LoVo (cell line): ENCODE measurements at places on chromosomes 12 and 14.
A peak's percentile ranks its signal among the peaks of the same experiment; 100 is the strongest.

DNA sequence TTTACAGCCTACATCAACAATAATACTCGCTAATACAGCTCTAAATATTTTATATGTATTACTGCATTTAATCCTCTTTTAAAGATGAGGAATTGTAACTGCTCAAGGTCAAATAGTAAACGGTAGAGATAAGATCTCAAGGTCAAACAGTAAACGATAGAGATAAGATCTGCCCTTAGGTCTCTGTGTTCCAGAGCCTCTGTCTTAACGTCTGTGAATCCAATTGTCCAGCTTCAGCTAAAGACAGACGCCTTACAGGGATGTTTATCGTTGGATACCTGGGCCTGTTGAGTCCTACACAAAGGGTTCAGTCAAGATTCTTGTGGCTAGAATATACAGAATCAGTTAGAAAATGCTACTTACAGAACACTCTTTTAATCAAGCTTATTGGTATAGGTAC is 20.0 kb downstream of the PYGL start:
- no peak for DNase-seq

DNA sequence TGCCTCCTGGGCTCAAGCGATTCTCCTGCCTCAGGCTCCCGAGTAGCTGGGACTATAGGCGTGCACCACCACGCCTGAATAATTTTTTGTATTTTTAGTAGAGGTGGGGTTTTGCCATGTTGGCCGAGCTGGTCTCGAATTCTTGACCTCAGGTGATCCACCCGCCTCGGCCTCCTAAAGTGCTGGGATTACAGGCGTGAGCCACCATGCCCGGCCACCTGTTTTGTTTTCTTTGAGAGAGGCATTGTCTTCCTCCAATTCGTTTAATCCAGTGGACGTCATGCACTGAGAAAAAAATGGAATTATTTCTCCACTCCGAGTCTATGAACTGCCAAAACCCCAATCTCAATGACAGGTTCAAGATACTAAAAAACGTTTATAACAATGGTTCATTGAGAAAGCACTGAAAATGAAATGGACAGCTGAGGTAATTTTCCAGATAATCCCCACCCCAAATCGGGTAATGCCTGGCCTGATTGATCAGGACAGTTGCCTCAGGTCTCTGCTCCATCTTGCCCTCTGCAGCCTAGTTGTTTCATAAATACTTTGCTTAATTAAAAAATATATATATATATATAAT is 132.7 kb upstream of the PARP11 start:
- DNase-seq: no peak

DNA sequence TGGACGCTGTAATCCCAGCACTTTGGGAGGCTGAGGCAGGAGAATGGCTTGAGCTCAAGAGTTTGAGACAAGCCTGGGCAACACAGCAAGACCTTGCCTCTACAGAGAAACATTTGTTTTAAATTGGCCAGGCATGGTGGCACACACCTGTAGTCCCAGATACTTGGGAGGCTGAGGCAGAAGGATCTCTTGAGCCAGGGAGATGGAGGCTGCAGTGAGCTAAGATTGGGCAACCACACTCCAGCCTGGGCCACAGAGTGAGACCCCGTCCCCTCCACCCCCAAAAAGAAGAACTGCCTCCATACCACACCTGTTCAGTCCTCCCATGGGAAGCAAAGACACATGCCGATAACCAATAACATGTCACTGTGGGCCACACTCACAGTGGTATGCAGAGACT is 19.2 kb downstream of the CCDC85C start:
- no peak for DNase-seq

DNA sequence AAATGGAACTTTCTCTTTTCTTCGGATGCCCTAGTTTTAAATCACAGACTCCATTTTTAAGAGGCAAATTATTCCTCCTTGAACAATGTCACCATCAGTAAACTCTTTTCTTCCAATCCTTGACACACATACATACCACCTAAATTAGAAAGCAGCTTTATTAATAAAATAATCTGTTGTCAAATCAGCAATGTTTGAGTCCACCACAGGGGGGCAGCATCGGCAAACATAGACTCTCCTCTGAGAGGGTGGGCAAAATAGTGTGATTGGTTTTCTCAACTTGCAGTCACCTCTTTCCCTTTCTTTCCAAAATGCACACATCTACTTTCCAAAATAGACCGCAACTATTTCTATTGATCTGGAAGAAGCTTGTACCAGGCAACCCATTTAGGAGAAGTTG is 438.4 kb upstream of the OR4E1 start:
- no peak for DNase-seq

GRCh38 chr14:68791902-68792677 is 777 bp downstream of the ZFP36L1 start:
- DNase-seq: no peak

DNA sequence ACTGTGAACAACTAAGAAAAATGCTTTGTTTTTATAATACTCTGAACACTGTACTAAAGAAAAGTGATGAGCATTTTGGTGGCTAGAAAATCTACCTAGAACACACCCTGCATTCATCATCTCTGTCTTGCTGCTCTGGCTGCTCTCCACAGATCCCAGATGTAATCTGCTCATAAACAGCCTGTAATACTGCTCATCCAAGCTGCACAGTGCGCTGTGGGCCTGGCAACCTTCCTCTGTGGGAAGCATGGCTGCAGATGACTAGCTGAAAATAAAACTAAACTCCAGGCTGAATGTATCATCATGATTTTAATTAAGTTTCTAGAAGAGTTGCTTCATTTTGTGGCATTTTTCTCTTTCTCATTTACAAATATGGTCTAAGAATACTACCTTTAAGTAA is 200.7 kb downstream of the SLC2A13 start:
- no peak for DNase-seq

- DNase-seq: peak; percentile 28
Measured at GRCh38 chr12:104581005-104581570, 124.3 kb downstream of the CHST11 start.

- peak; percentile 49 for DNase-seq
Measured at GRCh38 chr12:28780096-28780495, 369.0 kb upstream of the FAR2 start.

DNA sequence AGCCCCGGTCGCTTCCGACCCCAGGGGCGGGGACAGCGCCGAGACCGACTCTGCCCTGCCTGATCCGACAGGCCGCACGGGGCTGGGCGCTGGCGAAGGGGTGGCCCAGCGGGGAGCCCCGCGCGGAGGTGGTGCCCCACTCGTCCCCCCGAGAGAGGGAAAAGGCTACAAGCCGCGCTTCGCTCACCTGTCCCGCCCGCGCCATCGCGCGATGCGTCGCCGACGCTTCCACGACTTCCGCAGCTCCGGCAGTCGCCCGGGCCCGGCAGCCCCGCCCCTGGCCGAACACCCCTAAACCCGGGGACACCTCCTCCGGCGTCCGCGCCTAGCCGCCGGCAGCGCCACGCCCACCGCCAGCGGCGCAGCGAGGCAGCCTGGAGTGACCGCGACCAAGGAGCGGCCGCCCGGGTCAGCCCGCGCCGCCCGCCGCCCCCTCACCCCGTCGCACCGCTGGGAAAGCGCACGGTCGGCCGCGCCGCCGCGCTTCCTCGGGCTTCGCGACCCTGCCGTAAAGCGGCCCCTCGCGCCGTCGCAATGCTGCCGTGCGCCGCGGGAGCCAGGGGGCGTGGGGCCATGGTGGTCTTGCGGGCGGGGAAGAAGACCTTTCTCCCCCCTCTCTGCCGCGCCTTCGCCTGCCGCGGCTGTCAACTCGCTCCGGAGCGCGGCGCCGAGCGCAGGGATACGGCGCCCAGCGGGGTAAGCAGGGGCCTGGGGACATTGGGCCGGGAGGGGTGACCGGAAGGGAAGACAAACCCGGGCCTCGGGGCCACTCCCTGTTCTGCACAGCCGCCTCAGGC is at the start of the genes BAG5 and COA8:
BAG5 (minus strand) TSS at position 229 of the 797 bp plus-strand sequence. CDS start 1,493 bp downstream, outside the sequence.
COA8 (plus strand) TSS at position 532 of the 797 bp plus-strand sequence; CDS start at position 574, 42 bp downstream.
- peak; percentile 85 for DNase-seq

GRCh38 chr12:103965255-103965589 is 450 bp upstream of the TDG start:
- no peak for DNase-seq

- DNase-seq: peak; percentile 73
Measured at GRCh38 chr12:92899386-92900001, 29.6 kb downstream of the EEA1 start.

GRCh38 chr12:3538466-3539030 is 47.5 kb downstream of the PRMT8 start:
- no peak for DNase-seq

- DNase-seq: no peak
Measured at GRCh38 chr12:131610891-131611290, 100.0 kb upstream of the SFSWAP start.

DNA sequence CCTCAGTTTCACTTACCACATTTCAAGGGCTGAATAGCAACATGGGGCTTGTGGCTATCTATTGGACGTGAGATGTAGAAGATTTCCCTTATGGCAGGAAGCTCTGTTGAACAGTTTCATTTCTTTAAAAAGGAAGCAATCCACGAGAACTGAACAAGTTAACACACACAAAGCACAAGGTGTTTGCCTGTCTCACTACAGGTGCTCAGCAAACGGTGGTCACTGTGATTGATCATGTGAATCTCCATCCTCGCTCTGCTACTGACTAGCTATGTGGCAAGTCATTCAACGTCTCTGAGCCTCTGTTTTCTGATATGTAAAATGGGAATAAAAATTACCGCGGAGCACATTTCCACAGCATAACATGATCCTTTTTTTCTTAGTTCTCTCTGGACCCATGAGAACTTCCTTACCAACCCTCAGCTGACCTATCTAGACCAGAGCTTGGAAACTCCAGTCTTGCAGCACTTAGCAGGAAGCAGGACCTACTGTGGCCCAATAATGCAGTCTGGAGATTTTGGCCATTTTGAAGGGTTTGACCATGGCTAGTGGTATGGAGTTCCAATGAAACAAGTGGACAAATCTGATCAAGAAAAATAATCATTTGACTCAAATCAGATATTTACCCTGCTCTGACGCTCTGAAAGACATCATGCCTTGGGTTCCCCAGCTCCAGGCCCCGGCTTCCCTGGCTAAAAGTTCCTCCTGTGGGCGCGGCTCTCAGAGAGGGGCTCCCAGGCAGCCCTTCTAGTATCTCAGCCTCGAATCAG is 278.8 kb downstream of the ZFP36L1 start:
- DNase-seq: no peak

GRCh38 chr14:51210594-51210993 is 29.5 kb upstream of the TMX1 start:
- DNase-seq: no peak

GRCh38 chr14:52706286-52706685 is 714 bp upstream of the PSMC6 start:
- peak; percentile 16 for DNase-seq

DNA sequence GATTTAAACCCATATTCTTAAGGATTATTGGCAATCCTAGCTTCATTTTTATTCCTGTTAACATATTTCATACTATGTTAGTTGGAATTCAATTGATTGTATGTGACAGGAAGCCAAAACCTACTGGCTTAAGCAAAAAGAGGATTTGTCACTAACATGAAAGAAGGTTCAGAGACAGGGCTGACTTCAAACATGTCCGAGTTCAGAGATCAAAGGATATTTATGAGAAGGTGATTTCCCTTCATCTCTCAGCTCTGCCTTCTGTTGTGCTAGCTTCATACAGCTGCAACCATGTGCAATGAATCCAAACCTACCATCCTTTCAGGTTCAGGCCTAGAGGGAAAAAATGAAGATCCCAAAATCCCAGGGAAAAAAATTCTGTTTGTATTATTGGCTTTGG is 349.7 kb downstream of the ATP23 start:
- no peak for DNase-seq

DNA sequence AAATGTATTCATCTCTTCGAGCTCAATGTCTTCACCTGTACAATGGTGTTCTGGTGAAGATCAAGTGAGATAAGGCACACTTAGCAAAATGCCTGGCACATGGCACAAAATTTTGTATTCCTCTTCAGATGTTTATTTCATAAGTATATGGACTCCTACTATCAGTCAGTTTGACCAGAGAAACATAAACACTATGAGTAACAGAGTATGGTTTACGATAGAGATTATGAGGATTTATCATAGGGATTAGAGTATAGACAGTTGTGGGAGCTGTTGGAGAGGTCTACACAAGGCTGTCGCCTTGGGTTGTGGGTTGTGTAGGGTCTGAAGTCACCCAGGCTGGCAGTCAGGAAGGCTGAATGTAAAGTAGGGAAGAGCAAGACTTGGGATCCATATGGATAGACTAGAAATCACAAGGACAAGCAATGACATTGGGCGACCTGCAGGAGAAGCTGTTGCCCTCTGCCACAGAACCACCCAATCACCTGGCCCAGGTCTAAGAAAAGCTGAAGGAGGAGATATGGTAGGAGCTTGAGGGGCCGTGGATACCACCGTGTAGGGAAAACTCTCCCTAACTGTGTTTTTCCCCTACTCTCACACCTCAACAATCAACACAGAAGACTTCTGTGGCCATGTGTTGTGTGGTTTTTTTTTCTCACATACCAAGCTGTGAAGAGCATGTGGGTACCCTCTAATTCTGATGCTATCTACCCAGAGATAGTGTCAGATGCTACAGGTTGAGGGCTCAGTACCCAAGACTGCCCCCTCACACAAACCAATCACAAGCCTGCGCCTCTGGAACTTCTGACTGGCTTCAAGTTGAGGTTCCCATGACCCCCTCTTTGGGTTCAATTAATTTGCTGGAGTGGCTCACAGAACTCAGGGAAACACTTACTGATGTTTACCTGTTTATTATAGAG is 27.2 kb upstream of the RESF1 start:
- no peak for DNase-seq

DNA sequence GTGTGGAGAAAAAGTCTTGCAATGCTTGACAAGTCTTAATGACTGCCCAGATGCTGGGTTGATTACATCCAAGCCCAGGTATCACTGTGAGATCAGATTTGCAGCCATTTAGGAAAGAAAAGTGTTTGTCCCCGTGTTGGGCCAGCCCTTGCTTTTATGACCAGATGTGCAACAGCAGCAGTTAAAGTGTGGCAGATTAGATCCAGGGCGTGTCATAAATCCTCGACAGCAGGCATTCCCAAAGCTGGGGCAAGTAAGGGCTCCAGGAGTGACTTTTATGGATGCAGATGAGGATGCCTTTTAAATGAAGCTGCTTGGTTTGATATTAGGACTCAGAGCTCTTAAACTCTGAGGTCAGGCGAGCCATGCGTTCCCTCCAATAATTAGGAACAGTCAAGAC is 1.7 kb downstream of the SMOC1 start:
- DNase-seq: no peak

DNA sequence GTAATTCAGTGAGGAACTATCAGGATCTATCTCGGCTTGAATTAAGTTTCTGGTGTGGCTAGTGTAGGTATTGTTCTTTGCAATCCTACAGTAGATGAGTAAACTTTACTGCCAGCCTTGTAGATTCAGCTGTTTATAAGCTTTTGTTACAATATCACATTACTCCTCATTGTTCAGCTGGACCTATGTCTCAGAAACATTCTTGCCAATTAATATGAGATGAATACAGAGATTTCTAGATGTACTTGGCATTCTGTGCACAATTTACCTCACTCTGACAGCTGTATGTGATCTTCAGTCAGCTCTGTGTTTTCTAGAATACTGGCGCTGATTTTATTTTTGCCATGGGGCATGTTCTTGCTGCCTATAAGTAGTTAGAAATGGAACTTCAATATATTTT is 55.7 kb downstream of the METTL25 start:
- DNase-seq: no peak

DNA sequence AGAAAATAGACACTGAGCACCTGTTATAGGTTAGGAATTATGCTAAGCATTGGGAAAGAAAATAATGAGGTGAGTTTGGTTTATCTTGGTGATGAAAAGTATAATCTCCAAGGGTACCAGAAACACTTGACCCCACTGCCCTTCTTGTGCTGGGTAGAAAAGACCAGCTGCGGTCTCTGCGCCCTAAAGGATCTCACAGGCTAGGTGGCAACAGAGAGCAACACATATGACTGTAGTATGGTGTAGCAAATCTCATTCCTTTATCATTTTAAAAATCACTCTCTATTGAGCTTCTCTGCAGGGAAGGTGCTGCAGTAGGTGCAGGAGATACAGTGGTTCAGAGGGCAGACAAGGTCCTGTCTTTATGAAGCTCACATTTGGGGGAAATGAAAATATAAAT is 26.1 kb downstream of the NRXN3 start:
- DNase-seq: no peak
